ENCODE measurements at places on chromosomes 11 and 22. TPM values are rescaled to one million over a fixed set of nuclear protein-coding genes. Genes with fewer than 3 reads are reported as not detected.

DNA sequence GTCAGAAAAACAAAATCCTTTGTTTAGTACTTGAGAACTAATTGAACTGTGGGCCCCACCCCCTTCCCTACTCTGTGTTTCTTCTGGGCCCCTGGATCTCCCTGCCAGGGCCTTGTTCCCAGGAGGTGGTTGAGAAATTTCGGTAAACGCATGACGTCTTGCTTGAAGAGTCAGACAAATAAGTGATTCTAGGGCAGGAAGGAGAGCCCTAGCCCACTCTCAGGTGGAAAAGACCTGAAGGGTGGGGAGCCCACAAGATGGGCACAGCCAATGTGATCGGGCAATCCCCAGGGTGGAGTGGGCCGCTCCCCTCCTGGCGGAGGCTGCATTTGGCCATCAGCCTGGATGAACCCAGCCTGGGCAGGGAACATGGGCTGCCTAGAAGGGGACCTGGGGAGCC is 16.8 kb upstream of the P2RY2 start:
- DNase-seq = peak; percentile 41

- no peak for DNase-seq
Measured at GRCh38 chr11:66595245-66595904, 2.4 kb downstream of the CCS start.

DNA sequence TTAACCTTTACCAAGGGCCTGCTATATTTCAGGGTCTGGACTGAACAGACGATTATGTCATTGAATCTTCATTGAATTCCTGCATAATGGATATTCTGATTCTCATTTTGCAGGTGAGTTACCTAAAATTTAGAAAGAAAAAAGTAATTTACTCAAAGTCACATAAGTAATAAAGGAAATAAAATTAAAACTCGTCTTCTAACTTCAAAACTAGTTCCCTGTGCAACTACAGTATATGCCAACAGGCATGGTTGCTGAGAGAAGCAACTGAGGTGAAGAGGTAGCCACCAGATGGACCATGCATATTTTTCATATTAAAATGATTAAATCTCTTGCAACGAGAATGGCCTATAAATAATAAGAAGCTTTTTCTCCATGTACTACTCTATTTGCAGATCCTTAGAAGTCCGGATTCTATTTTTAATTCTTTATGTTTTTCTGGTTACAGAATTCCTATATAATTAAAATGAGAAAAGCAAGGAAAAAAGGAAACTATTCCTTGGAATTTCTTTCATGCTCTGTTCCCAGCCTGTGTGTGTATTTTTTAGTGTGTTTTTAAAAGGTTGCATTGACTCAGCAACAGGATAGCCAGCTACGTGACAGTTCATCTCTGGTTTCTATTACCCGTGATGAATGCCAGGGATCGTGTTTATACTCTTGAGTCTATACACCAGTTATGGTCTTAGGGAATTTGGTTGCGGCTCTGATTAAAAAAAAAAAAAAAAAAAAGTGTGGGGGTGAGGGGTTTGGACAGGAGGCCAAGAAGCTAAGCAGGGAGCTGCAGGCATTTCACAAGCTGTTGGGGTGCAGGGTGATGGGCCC is 186.8 kb downstream of the ETS1 start:
- no peak for DNase-seq

DNA sequence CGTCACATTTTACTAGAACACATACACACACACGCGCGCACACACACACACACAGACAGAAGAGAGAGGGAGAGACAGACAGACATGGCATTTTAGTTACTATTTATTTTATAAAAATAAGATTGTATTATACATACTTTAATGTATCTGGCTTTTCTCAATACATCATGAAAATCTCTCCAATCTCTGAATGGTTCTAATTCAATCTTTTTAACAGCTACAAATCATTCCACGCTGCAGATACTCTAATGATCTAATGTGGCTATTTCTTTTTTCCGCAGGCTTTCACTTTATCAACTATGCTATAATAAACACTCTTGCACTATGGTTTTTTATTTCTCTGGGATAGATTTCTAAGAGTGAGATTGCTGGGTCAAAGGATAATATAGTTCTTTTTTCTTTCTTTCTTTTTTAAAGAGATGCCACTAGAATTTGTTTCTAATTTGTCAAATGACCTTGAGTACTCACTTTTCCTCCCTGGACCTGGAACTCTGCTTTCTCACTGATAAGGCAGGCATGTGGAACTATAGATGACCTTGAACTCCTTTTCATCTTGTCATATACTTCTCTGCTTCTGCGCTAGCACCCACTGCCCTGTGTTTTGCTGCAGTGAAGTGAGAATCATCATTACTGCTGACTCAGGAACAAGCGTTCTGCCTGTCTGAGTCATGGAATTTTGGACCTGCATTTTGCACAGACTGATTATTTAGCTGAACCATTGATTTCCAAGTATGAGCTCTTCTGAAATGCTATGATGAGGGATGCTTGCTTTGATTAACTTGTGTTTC is 4.9 kb upstream of the SLC6A5 start:
- no peak for DNase-seq

DNA sequence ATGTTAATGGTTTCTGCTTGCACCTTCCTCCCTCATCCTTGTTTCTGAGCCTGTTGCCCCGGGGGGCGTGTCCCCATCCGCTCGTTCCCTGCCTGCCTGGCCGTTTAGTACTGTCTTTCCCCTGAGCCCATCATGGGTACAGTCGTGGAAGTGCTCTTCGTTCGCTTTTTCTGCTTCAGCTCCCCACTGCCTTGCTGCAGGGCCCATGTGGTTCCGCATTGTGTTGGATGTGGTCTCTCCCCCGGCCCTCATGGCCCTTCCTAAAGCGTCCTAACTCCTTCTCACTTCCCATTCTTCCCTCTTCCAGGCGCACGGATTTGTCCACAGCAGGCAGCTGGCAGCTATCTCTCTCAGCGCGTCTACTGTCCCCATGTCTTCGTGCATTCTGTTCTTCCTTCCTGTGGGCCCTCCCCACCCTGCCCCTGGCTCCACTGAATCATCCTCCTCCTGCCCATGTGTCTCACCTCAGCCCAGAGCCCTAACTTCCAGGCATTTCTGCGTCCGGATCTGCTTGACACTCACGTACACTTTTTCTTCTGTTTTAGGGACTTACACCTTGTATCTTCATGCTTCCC is 98.1 kb downstream of the ZBTB16 start:
- DNase-seq = no peak

DNA sequence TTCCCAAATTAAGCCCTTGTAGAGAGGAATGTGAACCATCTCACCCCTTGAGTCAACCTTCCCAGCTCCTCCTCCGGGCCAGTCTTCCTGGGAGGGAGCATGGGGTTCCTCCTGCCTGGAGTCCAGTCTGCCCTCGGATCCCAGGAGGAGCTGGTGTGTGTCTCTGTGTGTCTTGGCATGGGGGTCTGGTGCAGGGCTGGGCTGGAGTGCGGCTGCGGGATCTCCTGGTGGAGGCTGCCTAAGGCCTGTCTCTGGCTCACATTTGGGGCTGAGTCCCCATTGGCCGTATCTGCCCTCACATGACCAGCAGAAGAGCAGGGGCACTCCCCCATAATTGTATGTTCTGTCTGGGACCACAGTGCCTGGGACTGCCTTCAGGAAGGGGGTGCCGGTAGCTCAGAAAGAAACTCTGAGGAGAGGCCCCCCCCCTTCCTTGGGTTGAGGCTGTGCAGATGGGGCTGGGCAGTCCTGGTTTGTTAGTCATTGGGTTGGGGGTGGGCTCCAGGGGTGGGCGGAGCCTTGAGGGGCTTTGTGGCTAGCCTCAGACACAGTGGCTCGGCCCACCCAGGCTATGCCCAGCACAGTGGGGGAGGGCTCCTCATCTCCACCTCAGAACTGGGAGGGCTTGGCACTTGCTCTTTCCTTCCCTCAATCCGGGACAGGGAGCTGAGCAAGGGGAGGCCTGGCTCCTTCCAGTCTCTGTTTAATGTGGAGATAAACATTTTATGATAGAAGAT is 2.9 kb downstream of the C1QTNF5 start:
- peak; percentile 68 for DNase-seq

C11orf91 gene
- total RNA-seq = not detected

INS gene
- 1.9 TPM for total RNA-seq

BBOX1 gene
- not detected for total RNA-seq

SHANK3 gene
- total RNA-seq = 62.9 TPM

DNA sequence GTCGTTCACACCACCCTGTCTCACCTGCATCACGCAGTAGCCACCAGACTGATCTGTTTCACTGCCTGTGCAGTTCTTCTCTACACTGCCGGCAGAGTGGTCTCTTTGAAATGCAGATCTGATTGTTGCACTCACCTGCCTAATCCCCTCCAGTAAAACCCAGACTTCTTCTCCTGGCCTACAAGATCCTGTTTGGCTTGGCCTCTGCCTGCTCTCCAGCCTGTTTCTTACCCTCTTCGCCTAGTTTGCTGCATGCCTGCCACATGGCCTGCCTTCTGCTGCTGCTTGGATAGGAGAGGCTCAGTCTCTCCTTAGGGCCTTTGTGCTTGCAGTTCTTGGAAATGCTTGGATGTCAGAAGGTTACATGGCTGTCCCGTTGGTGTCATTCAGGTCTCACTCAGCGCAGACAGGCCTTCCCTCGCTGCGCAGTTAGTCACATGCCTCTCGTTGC is 42.0 kb downstream of the PACS1 start:
- no peak for DNase-seq

GRCh38 chr11:10979529-10979928 is 121.7 kb upstream of the ZBED5 start:
- no peak for DNase-seq

DNA sequence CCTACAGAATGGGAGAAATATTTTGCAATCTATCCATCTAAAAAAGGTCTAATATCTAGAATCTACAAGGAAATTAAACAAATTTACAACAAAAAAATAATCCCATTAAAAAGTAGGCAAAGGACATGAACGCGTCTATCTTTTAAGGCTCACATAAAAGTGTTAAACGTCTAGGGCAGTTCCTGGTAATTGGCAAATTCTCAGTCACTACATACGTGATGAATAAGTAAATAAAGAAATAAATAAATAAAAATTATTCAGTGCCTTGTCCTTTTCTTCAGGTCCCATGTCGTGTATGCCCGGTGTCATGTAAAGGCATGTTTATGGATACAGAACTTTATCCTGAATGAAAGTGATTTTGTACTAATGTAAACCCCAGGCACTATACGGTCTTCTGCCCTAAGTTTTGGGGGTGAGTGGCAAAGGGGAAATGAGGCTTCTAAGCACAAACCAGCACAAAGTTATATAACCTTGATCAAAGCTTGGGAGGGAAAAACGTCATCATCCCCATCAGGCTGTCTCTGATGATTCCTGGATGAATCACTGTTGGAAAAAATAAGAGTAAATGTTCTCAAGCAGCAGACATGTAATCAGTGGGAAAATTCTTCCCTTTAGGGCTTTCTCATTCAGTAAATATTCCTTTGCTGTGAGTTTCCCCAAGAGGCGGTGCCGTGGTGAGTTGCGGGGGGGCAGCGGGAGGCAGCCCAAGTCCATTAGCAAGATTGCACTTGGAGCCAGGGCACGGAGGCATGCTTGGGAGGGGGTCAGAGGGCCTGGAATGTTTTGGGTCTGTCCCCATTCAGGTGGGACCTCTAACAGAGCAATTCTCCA is 30.4 kb upstream of the MICAL2 start:
- peak; percentile 88 for DNase-seq

DNA sequence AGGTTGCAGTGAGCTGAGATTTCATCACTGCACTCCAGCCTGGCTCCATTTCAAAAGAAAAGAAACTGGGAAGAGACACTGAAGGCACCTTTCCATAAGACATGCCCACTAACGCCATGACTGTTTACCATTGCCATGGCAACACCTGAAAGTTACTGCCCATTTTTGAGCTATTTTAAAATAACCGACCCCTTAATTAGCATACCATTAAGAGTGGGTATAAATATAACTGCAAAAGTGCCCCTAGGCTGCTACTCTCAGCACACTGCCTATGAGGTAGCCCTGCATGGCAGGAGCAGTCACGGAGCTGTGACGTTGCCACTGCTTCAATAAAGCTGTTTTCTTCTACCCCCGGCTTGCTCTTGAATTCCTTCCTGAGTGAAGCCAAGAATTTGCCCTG is 9.9 kb upstream of the RNASEH2C start:
- DNase-seq = no peak

DNA sequence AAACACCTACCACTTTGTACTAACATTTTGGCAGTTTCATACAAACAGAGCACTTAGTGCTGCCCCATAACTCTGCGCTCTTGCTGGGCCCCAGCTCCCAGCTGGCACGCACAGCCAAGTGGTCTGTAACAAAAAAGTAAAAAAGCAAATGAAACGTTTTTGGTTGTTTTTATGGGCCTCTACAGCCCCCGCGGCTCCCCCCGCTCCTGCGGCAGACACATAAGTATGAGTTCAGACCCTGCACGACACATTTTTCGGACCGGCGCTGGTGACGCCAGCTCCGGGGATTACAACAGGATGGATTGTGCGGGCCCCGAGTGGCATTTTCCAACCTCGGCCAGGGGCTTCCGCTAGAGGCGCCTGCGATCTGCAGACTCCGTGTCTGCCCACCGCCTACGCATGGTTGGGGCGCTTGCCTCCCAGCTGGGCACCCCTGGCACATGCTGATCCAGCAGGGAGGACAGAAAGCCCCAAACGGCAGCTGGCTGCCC is 418.2 kb downstream of the SOX6 start:
- DNase-seq = no peak

- no peak for DNase-seq
Measured at GRCh38 chr11:11427542-11427941, 74.5 kb upstream of the CSNK2A3 start.

GRCh38 chr11:123483058-123483457 is 53.0 kb downstream of the GRAMD1B start:
- no peak for DNase-seq

- DNase-seq = no peak
Measured at GRCh38 chr22:22771696-22772377, 115.8 kb upstream of the IGLL5 start.

IFITM2 gene
- total RNA-seq = 841 TPM

DNA sequence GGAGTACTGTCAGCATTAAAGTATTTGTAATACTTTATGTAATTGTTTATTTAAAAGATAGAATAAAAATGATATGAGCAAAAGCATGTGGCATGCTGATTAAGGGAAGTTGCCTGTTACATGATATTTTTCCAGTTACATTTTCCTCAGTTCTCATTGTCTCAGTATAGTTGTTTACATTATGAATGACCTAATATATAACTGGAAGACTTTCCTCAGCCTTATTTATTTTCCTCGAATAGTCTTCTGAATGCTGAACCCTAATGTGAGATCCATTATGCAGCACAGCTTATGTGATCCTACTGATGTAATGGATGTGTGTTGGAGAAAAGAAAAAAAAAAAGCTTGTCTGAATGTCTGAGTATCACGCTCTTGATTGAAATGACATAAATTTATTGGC is 95.5 kb downstream of the LUZP2 start:
- DNase-seq = no peak

DNA sequence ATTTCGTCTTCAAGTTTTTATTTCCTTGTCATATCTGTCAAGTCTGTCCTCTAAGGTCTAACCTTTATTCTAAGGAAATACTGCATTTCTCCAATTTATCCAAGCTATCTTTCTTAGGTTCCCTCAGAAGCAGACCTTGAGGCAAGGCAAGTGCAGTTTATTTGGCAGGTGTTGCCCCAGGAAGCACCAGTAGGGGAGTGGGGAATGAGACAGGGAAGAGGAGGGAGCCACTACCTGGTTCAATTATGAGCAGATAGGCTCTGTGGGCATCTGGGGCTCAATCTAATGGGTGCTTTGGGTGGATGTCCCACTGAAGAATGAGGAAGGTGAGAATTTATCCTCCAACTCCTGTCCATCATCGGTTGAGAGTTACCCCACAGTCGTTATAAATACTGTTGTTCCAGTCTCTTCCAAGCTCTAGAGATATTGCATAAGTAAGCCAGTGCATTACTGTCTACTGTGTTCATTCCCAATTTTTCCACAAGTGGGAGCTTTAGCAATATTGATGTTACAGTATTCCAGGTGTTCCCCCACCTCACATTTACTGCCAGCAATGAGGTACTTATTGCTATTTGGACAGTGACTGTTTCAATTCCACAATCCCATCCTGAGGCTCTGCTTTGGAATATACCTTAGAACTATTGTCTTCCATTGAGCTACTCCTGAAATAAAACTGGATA is 154.9 kb upstream of the CEP126 start:
- no peak for DNase-seq
